ENCODE measurements at places on chromosomes 3 and 15. TPM values are rescaled to one million over a fixed set of nuclear protein-coding genes. Genes with fewer than 3 reads are reported as not detected.

- DNase-seq = no peak
These were observed 345.6 kb downstream of the FEZF2 start for GRCh38 chr3:62027796-62028195.

DNA sequence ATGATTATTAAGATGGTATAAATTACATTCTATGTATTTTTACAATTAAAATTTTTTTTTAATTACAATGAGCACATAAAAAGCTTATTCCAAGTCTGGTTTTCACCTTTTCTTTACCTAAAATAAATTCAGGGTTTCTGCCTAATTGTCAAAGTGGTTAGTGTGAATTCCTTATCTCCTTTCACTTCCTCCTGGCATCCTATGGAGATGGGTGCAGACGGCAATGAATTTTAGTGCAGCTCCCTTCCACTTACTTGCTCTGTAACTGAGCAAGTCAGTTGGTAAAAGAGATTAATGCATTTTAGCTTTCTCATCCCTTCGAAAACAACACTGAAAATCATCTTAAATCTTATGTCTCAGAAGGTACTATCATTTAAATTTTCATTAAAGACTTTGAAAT lies 13.1 kb downstream of the HDGFL3 start:
- no peak for DNase-seq

The ACKR4 gene
- total RNA-seq = not detected

- no peak for DNase-seq
These were observed 330.7 kb upstream of the TPM1 start for GRCh38 chr15:62711691-62712454.

- no peak for DNase-seq
These were observed 18.3 kb upstream of the ATP8B4 start for GRCh38 chr15:50137330-50137761.

- DNase-seq = no peak
These were observed 6.7 kb upstream of the BFSP2 start for GRCh38 chr3:133393204-133393603.

The SUCNR1 gene
- not detected for total RNA-seq

All from activated CD8-positive, alpha-beta T cell treated with anti-CD3 and anti-CD28 coated beads, Interleukin-2, amount 10 ng/mL, durations not matched to agents 7 days and 5 days (primary cell).